ENCODE measurements at places on chromosomes 11 and 22.
A peak's percentile ranks its signal among the peaks of the same experiment; 100 is the strongest.

DNA sequence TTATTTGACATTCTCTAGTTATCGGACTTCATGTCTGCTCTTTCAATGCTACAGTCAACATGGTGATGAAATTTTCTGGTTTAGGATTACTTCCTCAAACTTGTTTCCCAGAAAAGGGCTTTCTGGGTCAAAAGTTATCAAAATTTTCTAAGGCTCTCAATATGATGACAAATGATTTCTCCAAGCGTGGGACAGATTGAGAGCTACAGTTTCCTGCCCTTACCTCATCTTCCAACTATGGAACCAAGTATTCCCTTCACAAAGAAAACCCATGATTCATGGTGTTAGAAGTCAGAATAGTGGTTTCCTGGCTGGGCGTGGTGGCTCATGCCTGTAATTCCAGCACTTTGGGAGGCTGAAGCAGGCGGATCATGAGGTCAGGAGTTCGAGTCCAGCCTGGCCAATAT lies 17.8 kb downstream of the MYO18B start:
- DNase-seq = peak; percentile 99

GRCh38 chr11:18404062-18404461 lies 8.1 kb upstream of the LDHC start:
- DNase-seq = no peak

GRCh38 chr22:29040385-29041275 lies 21.0 kb downstream of the C22orf31 start:
- DNase-seq = peak; percentile 83

- DNase-seq = no peak
These were observed 131.0 kb downstream of the MICAL2 start for GRCh38 chr11:12241401-12241800.

- no peak for DNase-seq
These were observed 20.4 kb downstream of the FAM168A start for GRCh38 chr11:73577496-73577917.

DNA sequence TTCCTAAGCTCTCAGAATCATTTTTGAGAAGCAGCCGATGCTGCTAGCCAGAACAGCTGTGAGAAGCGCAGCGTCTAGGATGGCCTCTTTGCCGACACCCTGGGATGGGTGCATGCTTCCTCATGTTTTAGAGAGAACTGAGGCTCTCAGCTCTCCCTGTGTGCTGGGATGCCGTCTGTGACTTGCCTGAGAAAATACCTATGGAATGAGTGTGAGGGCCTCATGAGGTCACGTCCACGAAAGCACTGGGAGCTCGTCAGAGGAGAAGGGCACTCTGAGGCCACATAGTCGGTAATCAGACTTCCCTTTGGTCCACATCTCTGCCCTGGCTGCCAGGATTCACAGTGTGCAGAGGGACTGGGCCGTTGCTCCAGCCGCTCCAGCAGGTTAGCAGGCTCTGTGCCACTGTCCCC lies 54.7 kb downstream of the MICAL3 start:
- DNase-seq = no peak

- DNase-seq = no peak
These were observed 66.3 kb upstream of the NAV2 start for GRCh38 chr11:19646308-19646707.

GRCh38 chr11:36273110-36273509 lies 16.1 kb downstream of the COMMD9 start:
- DNase-seq = peak; percentile 44

GRCh38 chr22:31933816-31934482 lies 10.4 kb upstream of the YWHAH start:
- DNase-seq = no peak

DNA sequence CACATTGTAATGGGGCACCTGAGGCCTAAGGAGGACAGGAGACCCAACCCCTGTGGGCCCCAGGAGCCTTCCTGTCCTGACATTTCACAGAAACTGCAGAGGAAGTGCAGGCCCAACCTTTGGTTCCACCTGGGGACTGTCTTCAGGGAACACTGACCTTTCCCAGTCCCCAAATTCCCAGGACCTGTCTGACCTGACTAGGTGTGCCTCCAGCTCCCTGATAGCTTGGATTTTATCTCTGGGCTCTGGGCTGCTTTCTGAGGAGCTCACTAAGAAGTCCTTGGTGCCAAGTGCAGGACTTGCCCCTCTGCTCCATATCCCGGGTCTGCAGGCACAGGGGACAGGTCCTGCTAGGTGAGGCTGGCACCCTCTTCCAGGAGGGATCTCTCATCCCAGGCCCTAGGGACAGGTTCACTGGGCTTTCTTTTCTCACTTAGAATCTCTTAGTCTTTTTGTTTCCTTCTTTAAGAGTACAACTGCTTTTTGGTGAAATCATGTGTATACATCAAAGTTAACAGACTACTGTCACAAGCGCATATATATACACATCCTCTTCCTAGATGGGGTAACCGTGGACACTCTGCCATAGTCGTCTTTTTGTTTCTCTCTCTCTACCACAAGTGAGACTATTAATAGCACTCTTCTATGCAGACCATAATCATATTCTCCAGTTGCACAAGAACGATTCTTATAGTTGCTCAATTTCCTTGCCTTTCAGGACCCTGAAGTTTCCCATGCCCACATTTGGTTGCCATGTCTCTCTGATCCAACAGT lies 72.0 kb upstream of the IGLL5 start:
- DNase-seq = peak; percentile 52

GRCh38 chr11:117910941-117911655 lies 18.1 kb downstream of the TMPRSS13 start:
- DNase-seq = no peak

DNA sequence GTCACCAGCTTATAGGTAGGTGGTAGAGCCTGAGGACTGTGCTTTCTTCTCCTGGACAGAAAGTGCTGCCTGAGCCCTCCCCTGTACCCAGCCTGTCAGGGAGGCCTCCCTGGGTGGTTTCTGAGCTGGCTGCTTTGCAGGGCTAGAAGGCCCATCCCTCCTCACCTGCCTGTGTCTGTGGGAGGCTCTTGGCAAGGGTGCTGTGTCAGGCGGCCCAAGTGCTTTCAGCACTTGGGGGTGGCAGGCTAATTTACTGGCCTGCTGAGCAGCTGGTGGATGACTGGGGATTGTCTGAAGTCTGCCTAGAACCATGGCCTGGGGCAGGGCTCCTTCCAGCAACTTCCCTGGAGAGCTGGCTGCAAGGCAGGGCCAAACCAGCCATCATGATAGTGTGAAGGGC lies 139.0 kb upstream of the NAV2 start:
- DNase-seq = no peak
